IPS-NIHi11 (cell line): ENCODE measurements at places on chromosomes 3 and 15.

DNA sequence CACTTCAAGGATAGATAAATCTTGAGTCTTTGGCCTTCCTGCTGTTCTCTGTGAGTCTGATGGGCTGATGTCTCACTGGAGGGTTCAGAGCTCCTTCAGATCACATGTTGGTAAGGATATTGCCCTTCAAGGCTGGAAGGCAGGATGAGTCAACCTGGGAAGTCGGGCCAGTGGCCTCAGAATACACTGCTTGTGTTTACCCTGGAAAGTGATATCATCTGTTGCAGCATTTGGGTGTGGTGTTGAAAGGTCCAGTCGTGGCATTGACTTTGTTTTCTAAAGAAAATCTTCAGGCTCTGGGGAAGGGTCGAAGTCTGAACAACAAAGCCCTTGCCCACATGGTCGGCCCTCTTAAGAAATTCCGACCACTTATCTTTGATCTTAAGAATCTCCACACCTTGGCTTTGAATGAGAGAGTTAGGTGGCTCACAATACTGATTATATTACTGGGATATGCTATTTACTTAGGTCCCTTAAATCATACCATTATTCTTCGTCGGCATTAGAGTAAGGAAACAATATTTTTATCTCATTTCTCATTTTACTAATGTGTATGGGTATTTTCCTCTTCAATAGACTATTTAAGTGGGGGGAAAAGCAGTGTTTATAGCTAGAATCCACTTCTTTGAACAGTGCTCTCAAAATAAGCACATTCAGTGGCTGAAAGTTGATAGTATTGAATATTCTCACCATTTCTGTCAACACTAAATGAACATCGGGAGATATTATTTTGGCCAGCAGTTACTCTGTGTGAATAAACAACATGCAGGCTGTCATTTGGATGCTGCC is 303.9 kb upstream of the RASGRP1 start:
- DNase-seq = no peak

GRCh38 chr3:122263974-122264588 is 61.0 kb upstream of the CSTA start:
- no peak for DNase-seq

- DNase-seq = no peak
These were observed 550.6 kb upstream of the MDFIC2 start for GRCh38 chr3:70863049-70863448.

GRCh38 chr3:141920701-141921100 is 44.3 kb downstream of the ATP1B3 start:
- no peak for DNase-seq

- no peak for DNase-seq
These were observed 180.7 kb upstream of the GRM7 start for GRCh38 chr3:6680119-6680806.

DNA sequence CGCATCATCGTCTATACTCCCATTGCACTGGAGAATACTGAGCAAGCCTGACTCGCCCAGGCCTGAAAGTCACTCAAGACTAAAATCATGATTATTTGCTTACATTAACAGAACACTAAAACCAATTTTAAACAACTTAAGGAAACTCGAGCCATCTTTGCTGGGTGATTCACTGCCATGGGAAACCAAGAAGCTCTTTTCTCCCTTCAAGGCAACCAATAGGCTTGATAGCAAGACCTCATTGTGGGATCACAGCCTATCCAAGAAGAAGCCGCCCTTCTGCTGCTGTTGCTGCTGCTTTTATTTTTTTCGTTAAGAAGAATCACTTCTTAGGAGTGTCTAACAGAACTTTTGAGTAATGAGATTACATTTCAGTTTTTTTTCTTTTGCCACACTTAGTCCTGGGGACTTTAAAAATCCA is 479.4 kb downstream of the FOXP1 start:
- no peak for DNase-seq

GRCh38 chr3:77620009-77620408 is 580.1 kb downstream of the ROBO2 start:
- DNase-seq = no peak

GRCh38 chr3:176088962-176089383 is 1108.3 kb downstream of the TBL1XR1 start:
- DNase-seq = no peak

GRCh38 chr3:190537146-190537545 is 23.3 kb downstream of the IL1RAP start:
- no peak for DNase-seq

DNA sequence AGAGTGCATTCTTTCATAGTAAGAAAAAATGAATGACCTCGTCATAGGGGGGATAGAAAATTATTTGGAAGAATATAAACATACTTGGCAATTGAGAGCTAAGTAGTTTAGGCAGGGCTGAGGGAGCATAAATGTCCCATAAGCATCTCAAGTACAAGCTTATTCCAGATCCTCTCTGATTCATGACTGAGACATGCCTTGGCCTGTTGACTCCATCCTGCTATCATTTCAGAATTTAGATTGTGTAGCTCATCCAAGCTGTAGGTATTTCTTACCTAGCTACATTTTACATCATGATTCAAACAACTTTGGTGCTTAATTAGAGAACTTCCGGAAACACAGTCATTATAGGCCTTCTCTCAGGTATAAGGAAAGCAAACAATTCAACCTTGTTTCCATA is 12.3 kb downstream of the POGLUT1 start:
- no peak for DNase-seq

- DNase-seq = no peak
These were observed 41.0 kb upstream of the PRICKLE2 start for GRCh38 chr3:64266065-64266931.

DNA sequence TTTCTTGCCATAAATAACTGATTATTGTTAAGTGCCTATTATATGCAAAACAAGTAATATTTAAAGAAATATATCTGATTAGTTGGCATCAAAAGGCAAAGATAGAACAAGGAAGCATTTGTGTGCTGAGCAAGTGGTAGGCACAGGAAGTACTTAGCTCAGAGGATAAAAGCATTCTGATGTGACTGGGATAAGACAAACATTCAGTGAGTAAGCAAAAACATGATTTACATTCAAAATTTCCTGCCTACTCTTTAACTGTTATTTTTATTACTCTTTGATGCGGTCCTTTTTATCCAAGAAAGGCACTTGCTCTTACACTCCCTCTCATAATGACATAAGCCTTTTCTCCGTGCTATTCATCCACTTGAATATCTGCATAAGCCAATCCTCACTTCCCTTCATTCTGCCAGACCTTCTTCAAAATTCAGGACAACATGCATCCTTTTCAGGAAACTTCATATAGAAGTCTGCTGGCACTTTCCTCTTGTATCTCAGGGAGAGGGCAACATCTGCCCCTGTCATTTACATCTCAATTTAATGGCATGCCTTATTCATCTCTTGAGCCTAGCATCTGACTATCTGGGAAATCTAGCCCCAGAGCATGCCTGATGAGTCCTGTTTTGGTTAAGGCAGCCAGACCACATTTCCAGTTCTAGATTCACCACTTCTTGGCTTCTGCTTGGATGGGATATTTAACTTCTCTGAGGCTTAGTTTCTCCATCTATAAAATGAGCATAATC is 478.2 kb upstream of the ROBO2 start:
- no peak for DNase-seq

DNA sequence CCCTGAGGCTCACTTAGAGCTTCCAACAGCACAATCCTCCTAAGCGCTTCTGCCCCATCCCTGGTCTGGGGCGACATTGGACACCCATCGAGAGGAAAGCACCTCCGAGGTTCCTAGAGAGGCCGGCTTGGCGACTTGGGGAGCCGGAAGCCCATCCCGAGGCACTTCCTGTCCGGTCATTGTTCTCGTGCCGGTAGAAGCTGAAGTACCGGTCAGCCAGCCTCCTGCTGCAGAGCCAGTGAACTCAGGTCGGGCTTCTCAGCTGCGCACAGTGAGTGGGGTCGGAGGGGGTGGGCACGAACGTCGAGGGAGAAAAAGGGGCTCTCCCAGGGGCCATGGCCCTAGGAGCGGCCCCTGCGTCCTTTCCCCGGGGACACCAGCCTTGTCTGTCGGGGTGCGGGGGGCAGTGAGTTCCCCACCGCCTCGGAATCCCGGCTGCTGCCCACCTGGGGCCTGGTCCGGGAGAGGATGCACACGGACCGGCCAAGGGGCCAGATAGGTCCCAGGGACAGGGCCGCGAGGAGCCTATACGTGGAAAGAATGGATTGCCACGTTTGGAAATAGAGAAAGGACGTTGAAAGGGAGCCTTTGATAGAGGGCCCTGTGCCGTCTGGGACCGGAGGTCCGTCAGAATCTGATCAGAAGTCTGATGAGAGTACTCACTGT is at the start of gene ZNF35:
ZNF35 (plus strand) TSS at position 169 of the 666 bp plus-strand sequence. CDS start 2,336 bp downstream, outside the sequence.
- peak; percentile 99 for DNase-seq

DNA sequence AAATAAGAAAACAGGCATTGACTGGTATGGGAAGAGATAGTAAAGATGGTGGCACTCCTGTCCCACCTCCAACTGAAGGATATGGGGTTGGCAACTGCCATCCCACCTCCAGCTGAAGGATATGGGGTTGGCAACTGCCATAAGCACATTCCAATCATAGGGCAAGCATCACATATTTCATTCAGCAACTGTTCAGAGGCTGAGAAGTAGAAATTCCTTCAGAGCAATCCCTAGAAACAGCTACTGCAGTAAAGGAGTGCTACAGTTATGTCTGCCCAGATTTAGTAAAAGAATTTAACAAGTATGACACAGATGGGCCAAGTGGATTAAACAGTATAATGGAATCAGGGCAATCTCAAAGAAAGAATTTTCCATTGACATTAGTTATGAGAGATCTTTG is 156.8 kb downstream of the IMPG2 start:
- DNase-seq = no peak

- no peak for DNase-seq
These were observed 75.4 kb downstream of the UMPS start for GRCh38 chr3:124805671-124806070.

DNA sequence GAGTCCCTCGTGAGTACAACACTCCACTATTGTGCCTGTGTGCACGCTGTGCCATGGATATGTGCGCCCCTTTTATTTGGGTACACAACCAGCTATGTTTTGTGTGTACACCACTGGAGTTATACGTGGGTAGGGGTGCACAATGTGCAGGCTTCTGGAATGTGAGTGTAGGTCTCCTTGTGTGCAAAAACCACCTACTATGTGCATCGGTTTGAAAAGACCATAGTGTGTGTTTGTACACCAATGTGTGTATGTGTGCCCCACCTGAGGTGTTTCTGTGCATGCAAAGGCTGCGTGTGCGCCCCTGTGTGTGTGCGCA is 86.4 kb upstream of the ALDH1L1 start:
- DNase-seq = no peak
